ENCODE measurements at places on chromosomes 1 and 21.

DNA sequence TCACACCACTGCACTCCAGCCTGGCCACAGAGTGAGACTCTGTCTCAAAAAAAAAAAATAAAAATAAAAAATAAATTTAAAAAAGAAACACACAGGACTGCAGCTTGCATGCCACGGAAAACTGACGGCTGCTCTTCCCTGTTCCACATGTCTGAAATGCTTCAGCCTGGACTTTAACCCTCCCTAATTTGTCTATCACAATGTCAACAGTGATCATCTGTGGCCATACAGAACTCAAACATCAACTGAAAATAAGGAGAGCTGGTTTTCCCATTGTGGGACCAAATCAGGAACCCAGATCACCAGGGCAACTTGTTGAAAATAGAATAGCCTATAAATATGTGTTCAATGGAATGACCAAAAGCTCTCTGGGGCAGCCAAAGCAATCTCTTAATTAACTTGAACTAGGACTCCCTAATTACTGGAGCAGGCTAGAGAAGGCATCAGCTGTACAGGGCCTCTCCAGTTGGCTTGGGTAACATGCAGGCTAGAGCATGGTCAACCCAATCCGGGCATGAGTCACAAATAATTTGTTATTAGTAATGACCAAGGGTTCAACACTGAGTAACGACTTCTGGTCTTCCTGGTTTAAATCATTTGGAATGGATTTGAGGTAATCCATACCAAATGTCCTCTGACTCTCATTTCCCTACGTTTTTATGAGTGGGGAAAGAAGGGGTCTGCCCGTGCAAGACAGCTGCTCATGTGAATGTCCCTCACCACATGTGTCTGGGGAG, 62.7 kb upstream of the KAZN start:
- H3K4me3 ChIP-seq, result no peak overlapping the region
- H3K27me3 ChIP-seq, result no peaks in the 10 kb centered on the region
- no peaks in the 10 kb centered on the region for H3K36me3 ChIP-seq
- no peak for DNase-seq

DNA sequence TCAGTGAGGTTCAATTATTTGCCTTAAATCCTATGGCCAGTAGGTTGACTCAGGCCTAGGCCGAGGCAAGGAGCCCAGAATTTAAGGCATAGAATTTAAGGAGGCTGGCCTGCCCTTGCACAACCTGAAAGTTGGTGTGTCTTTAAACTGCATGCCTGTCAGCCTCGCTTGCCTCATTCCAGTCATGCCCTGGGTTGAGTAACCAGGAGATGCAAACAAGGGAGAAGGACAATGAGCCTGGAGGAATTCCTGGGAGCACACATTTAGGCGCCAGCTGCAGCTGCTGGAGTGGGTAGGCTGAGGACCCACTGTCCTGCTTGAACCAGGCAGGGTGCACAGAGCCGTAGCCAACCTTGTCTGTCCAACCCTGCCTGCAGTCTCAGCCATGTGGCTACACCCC, 11.7 kb downstream of the CD2 start:
- H3K27me3 ChIP-seq, result no peaks in the 10 kb centered on the region
- H3K36me3 ChIP-seq, result no peaks in the 10 kb centered on the region
- H3K27ac ChIP-seq, result no peak overlapping the region
- DNase-seq, result no peak

DNA sequence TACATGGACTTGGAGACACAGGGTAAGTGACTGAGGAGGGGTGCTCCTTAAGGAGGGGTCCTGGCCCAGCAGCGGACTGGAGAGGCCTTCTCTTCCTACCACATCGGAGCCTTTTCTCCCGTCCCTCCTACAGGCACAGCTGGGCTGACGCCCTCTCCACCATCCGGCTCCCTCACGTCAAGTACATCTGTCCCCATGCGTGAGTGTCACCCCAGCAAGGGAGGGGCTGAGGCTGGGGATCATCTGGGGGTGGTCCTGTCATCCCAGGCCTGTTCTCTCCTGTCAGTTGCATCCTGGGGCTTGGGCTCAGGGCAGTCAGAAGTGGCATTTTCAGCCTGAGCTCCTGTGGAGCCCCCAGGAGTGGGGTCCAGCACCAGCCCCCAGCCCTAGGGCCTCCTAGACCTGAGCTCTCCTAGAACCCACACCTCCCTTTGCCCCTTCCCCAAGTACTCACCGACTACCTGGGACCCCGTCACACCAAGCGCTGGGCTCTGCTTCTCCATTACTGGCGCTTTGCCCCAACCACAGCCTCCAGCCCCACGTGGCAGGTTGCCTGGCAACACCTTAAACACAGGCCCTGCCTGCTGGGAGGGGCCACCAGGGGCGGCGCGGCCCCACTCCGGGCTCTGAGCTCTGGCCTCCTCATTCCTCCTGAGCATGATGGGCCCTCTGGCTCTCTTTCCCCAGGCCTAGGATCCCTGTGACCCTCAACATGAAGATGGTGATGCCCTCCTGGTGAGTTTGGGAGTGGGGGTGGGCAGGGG, 2.3 kb downstream of the LYPLA2 start:
- H3K27ac ChIP-seq, result no peak overlapping the region
- no peak for DNase-seq
- H3K4me1 ChIP-seq, result no peaks in the 10 kb centered on the region

DNA sequence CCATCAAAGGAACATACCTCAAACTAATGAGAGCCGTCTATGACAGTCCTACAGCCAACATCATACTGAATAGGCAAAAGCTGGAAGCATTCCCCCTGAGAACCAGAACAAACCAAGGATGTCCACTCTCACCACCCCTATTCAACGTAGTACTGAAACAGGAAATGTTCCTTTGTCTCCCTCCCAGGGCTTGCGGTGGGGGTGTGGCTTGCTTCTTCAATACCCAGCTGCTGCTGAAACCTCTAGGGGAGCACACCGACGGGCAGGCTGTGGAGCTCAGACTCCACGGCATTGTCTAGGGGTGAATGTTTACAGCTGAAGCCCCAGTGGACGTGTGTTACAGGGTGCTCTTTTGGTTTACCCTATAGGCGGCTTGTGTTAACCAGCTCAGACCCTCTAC, 30.5 kb upstream of the B3GALT2 start:
- H3K4me3 ChIP-seq, result no peak overlapping the region
- no peak for DNase-seq
- H3K27me3 ChIP-seq, result no peaks in the 10 kb centered on the region
- peaks cover 3% of the 10 kb centered on the region for H3K36me3 ChIP-seq
- H3K27ac ChIP-seq, result no peak overlapping the region

GRCh38 chr1:217453816-217454215, 177.1 kb downstream of the GPATCH2 start:
- H3K27ac ChIP-seq, result no peak overlapping the region
- no peaks in the 10 kb centered on the region for H3K27me3 ChIP-seq
- H3K4me3 ChIP-seq, result no peak overlapping the region
- no peaks in the 10 kb centered on the region for H3K36me3 ChIP-seq

Data from aorta (tissue), 5 donors.